WTC11 (cell line): ENCODE measurements at places on chromosomes 7 and 10. TPM values are rescaled to one million over a fixed set of nuclear protein-coding genes. Genes with fewer than 3 reads are reported as not detected.

- peaks cover 20% of the 10 kb centered on the region for H3K4me1 ChIP-seq
- DNase-seq: no peak
- H3K27me3 ChIP-seq: no peaks in the 10 kb centered on the region
- H3K4me3 ChIP-seq: no peak overlapping the region
- H3K36me3 ChIP-seq: no peaks in the 10 kb centered on the region
These were observed 165.7 kb downstream of the SEMA3D start for GRCh38 chr7:85021101-85021704.

GRCh38 chr7:51040787-51041186, 258.1 kb upstream of the GRB10 start:
- peaks cover 27% of the 10 kb centered on the region for H3K36me3 ChIP-seq
- no peak overlapping the region for H3K27ac ChIP-seq
- DNase-seq: no peak
- no peak overlapping the region for H3K4me3 ChIP-seq

GRCh38 chr7:147711447-147711846, 879.1 kb upstream of the C7orf33 start:
- peaks cover 4% of the 10 kb centered on the region for H3K4me1 ChIP-seq
- H3K4me3 ChIP-seq: no peak overlapping the region
- DNase-seq: no peak

- no peak overlapping the region for H3K27ac ChIP-seq
- 0 out of 2 replicates have a peak, but pooled peaks cover 3% of the 10 kb centered on the region for H3K36me3 ChIP-seq
- H3K4me1 ChIP-seq: peaks cover 44% of the 10 kb centered on the region
- no peak for DNase-seq
- H3K27me3 ChIP-seq: no peaks in the 10 kb centered on the region
These were observed 54.9 kb downstream of the FAM171A1 start for GRCh38 chr10:15316145-15316544.

- no peaks in the 10 kb centered on the region for H3K36me3 ChIP-seq
- H3K4me3 ChIP-seq: no peak overlapping the region
- no peak for DNase-seq
- H3K27ac ChIP-seq: no peak overlapping the region
- H3K27me3 ChIP-seq: no peaks in the 10 kb centered on the region; the same call in 1 of the 2 replicates
- H3K4me1 ChIP-seq: peaks cover 14% of the 10 kb centered on the region
These were observed 617.2 kb downstream of the GRM8 start for GRCh38 chr7:126635545-126635944.

PRSS2 gene
- 27.6 to 41.2 TPM (median 28.2 TPM) in 3 replicates for total RNA-seq

CCDC3 gene
- 2.1 to 3.5 TPM (median 2.7 TPM) in 3 replicates for total RNA-seq
